ENCODE measurements at places on chromosomes 13 and 19.

DNA sequence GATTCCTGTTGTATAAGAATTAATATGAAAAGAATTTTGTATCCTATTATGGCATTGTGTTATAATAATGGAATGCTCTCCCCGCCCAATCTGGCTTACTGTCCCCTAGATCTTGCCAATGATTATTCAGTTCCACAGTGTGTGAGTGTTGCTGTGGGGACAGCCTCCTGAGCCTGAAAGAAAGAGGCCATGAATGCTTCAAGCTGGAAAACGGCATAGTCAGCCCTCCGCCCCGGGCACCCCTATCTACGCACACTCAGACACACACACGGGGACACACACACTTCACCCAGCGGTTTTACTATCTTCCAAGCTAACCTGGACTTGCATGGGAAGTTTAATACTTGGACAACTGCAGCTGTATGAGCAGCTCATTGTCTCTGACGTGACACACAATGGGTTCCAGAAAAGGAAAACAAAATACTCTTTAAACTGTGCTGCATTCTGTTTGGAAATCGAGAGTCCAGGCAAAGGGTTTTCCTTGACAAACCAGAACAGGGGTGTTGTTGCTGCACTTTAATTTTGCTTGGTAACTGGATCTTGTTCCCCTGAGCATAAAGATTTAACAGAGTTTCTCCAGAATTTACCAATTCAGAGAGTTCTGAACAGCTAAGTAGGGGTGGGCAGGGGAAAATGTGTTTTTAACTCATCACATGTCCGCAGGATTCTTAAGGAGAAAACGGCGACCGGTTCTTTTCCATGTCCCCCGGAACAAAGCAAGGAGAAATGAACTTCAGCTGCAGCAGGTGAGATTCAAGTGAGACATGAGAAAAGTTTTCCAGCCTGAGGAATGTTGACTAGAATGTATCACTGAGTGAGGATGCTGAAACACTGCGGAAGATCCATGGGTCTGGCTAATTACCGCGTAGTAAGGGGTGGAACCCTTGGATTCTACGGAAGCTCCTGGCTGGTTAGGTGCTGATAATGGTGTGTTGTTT is 472.9 kb downstream of the FOXO1 start:
- DNase-seq: no peak

GRCh38 chr19:9622531-9622930 is 1.5 kb upstream of the ZNF561 start:
- no peak for DNase-seq

DNA sequence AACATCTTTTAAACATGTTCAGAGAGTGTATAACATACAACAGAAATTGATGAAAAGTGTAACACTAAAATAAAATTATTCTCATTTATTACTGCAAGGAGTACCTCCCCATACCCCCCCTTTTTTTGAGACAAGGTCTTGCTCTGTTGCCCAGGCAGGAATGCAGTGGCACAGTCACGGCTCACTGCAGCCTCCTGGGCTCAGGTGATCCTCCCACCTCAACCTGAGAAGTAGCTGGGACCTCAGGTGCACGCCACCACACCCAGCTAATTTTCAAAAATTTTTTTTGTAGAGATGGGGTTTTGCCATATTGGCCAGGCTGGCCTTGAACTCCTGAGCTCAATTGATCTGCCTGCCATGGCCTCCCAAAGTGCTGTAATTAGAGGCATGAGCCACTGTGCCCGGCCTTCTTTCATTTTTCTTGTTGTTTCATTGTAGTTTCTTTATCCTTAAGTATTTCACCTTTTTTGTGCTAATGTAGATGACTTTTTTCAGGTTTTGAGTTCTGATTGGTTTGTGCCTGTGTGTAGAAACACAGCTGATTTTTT is 28.3 kb downstream of the GATAD2A start:
- DNase-seq: no peak

DNA sequence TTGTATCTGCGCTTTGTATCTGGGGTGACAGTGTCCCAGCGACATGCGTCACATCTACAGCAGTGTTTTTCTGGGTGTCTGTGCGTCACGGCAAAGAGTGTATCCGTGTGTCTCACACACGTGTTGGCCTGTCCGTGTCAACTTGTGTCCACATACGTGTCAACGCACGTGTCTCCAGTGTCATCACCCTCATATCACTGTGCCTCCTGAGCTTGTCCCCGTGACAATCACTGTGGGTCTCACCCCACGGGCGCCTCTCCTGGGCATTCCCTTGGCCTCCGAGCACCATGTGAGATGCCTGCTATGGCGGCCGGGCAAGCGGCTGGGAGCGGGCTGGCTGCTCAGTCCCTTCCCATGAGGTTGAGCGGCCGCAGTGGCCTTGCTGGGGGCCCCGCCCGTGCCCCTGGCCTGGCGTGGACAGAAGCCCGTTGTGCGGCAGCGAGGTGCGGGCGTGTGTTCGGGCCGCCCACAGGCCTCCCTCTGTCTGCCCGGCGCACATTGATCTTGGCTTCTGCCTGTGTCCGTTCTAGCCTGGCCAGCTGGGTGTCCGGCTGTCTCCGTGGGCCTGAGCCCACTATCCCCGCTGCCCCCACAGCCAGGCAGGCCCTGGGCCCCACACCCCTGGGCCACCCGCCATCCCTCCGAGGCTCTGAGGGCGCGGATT is 6.4 kb downstream of the NFIX start:
- no peak for DNase-seq

GRCh38 chr13:83503424-83503823 is 378.9 kb downstream of the SLITRK1 start:
- DNase-seq: no peak

DNA sequence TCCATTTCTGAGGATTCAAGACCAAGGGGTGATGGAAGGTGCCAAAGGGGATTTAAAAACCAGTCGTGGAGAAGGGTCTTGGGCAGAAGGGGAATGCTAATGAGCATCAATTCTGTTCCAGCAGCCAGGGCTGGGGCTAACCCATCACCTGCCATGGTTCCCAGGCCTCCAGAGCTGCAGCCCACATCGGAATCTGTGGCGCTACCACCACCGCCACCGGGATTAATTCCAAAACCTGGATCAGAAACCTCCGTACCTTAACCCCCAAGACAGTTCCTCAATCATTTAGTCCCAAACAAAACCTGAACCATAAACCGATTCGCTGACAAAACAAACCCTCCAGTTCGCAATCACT is 583 bp downstream of the ZNF615 start:
- DNase-seq: no peak

GRCh38 chr19:43638214-43638994 is 1.2 kb downstream of the CADM4 start:
- DNase-seq: no peak

- no peak for DNase-seq
Observed at GRCh38 chr13:37473035-37473434, 125.5 kb downstream of the POSTN start.

DNA sequence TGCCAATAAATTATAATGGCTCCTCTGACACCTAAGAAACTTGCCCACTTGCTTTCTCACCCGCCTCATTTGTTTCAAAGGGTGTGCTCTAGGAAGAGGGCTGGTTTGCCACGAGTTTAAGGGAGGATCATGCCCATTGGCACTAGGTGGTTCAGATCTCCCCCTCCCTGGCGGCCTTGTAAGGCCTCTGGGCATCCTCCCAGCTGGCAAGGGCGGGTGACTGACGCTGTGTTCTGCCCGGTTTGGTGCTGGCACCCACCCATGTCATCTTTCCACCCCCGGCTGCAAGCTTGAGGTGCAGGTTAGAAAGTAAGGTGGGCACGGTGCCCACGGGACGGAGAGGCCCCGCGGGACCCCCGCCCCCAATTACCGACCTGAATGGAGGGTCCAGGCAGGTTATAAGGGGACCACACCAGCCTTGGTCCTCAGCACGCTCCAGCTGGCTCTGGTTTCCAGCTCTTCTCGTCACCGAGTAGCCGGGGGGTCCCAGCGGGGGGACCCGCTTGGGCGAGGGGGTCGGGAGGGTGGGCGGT is 90.4 kb downstream of the PTPRS start:
- no peak for DNase-seq

DNA sequence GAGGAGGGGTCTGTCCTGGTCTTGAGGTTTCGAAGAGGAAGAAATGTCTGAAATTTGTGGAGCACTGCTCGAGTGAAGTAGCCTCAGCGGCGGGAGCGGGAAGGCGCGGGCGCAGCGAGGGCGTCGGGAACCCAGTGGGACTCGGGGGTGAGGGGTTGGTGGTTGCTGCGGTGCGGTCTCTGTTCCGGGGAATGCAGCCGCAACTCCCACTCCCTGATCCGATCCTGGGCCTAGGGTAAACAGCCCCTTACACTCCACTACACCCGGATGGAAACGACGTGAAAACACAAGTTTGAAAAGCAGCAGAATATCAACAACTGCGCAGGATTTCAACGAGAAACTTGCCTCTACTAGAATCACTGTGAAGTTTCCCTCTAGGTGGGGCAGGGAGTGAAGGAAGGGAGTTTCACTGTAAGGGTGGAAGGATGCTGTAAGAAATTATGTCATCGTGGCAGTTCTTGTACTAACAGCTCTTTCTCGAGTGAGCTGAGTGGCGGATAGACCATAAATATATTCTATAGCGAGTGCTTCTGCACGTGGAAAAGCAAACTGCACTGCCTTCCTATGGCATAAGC is 2.0 kb upstream of the KLF12 start:
- peak; percentile 65 for DNase-seq

GRCh38 chr19:47427241-47428176 is 8.2 kb upstream of the MEIS3 start:
- peak; percentile 70 for DNase-seq

GRCh38 chr13:46392967-46393366 is 5.9 kb upstream of the RUBCNL start:
- DNase-seq: no peak

- no peak for DNase-seq
Observed at GRCh38 chr19:44871809-44872208, 19.2 kb upstream of the TOMM40 start.

- DNase-seq: no peak
Observed at GRCh38 chr13:96161141-96161540, 71.2 kb downstream of the HS6ST3 start.

- no peak for DNase-seq
Observed at GRCh38 chr19:3153286-3154230, 17.7 kb downstream of the GNA15 start.

DNA sequence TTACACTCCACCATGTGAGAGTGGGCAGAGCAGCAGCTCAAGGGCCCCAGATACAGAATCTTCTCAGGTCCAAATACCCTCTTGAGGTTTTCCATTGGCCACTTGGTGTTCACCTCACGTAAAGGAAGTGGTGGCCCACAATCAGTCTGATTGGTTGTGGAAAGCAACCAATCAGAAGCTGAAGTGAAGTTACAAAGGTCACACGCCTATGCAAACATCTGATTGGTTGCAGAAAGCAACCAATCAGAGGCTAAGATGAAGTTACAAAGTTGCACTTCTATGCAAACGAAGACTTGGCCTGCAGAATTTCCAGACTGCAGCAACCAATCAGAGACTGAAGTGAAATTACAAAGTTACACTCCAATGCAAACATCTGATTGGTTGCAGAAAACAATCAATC is 14.3 kb upstream of the TM9SF2 start:
- DNase-seq: no peak

DNA sequence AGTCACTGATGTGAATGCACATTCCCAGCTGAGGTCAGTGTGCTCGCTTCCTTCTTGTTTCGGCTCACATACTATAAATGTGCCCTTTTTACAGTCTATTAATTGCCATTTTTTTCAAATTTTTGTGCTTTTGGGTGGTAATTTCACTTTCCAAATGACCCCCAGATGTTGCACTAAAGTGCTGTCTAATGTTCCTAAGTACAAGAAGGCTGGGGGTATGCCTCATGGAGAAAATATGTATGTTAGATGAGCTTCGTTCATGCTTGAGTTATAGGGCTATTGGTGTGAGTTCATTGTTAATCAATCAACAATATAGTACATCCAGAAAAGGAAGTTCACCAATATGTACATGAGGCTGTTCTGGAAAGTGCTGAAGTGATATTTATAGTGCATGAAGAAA is 84.7 kb downstream of the KL start:
- DNase-seq: no peak

- no peak for DNase-seq
Observed at GRCh38 chr19:33815380-33816340, 19.0 kb downstream of the KCTD15 start.

DNA sequence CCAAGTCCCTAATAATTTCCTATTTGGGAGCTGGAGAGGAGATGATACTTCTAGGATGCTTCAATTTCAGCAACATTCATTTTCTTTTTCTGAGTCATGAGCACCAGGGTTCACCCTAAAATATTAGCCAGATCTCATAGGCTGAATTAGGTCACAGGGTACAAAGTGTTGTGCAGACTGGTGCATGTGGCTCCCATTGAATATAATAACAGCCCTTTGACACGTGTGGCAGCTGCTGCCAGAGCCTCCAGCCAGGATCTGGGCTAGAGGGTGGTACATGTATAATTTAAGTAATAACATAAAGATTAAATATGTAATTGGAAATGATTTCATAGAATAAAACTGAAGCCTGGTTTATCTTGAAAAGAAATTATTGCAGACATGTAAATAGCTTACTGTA is 244.9 kb downstream of the ATP8A2 start:
- DNase-seq: no peak

DNA sequence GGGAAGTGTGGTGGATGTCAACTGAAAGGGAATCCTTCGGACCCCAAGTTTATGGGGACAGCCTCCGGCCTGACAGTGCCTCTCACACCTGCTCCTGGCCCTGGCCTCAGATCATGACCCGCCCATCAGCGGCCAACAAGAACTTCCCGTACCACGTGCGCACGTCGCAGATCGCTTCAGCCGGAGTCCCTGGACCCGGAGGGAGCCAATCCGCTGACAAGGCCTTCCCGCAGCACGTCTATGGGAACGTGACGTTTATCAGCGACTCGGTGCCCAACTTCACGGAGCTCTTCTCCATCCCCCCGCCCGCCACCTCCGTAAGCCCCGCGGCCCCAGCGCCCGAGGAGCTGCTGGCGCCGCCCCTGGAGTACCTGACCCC is 2.0 kb upstream of the MEGF8 start:
- no peak for DNase-seq

- DNase-seq: no peak
Observed at GRCh38 chr19:19211499-19212420, at the start of gene NCAN. Gene NCAN (plus strand): TSS chr19:19211958. CDS start chr19:19216954, 4,996 bp downstream.

- no peak for DNase-seq
Observed at GRCh38 chr13:82758044-82758443, 1124.2 kb downstream of the SLITRK1 start.

GRCh38 chr19:46390866-46391265 is 22.5 kb downstream of the CCDC8 start:
- DNase-seq: no peak

- no peak for DNase-seq
Observed at GRCh38 chr13:46739447-46740098, 57.4 kb downstream of the ESD start.

DNA sequence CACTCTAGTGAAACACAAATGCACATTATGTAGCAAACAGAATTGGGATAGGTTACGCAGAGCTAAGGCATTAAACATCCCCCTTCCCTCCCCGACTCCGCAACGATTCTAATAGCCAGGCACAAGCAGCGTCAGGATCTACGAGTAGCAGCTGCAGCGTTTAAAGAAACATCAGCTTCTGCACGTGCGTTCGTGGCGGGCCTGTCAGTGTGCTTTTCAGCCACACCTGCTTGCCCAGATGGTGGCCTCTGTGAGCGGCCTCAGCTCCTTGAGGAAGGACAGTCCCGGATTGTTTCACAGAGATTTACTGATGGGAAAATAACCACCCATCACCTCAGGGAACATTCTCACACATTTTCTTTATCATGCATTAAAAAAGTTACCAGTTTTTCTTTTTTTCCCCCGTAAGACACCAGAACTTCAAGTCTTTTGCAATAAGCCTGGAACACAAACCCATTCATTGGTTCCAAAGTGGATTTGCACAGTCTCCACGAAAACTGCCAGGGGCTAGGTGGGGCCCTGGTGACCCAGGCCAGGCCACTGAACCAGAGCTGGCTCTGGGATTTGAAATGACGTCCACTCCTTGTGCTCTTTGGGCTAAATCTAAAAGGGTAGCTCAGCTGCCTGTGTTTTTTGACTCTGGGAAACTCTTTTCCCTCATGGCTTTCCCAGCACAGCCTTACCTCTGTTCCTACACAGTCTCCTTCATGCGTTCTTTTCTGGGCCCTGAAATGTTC is 325.5 kb downstream of the KCNRG start:
- no peak for DNase-seq
